ENCODE measurements at places on chromosomes 1 and 21.

- DNase-seq, result no peak
Observed at GRCh38 chr21:26560612-26561011, 12.5 kb downstream of the CYYR1 start.

DNA sequence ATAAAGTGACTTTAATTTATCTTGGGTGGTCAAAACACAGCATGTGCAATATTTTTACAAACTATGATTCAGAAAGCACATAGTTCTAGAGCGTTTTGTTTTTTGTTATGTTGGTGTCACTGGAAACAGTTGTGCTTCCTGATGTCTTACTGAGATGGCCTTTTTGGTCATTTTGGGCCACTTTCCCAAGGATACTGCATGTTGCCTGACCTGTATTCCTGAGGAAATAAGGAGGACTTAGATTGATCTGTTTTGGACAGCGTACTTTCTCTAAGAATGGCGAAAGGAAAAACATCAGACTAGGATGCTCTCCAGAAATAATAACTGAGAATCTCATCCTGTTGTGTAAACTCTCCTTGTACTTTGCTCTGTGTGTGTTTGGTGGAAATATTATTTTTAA is 451.2 kb downstream of the USP25 start:
- DNase-seq, result no peak

DNA sequence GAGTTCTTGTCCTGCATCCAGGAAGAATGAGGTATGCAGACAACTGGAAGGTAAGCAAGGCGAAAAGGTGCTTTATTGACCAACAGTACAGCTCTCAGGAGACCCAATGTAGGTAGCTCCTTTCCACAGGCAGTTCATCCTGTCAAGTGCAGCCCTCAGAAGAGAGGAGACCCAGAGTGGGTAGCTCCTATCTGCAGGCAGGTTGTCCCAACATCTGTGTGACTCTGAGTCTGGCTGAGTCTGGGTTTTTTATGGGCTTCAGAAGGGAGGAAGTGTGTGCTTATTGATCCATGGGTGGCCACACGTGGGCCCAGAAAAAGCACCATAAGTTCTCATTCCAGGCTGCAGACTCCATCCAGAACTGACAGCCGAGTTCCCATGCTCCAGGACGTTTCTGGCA is 34.0 kb downstream of the ZNF691 start:
- no peak for DNase-seq

GRCh38 chr1:192801451-192801850 is 7.4 kb upstream of the RGS2 start:
- no peak for DNase-seq

DNA sequence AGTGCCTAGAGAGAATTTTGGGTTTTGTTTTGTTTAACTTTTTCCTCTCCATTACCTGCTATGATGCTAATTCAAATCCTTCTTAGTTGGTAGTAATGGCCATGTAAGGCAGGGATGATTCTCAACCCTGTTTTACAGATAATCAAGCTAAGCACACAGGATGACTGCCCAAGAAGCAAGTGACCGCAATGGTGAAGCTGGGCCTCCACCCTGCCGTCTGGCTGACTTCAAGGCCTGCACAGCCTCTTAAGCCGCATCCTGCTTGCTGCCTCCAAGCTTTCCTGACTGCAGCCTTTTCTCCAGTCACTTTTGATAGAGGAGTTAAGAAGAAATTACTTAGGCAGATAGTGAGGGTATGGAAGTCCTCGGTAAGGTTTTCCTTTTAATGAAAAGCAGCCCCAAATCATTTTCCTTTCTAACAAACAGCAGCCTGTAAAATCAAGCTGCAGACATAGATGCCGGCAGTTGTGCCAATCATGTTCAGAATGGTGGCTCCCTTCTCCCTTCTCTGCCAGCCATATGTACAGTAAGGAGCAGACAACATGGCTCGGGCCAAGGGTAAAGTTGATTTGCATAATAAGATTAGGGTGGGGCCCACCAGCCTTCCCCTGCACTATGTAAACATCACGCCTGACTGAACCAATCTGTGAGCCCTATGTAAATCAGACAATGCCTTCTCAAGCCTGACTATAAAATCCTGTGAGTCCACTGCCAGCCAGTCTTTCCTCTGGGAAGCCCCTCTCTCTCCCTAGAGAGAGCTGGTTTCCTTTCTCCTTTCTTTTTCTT is 8.8 kb upstream of the CTBS start:
- peak; percentile 91 for DNase-seq

- no peak for DNase-seq
Observed at GRCh38 chr1:226337276-226337875, 28.4 kb upstream of the LIN9 start.

DNA sequence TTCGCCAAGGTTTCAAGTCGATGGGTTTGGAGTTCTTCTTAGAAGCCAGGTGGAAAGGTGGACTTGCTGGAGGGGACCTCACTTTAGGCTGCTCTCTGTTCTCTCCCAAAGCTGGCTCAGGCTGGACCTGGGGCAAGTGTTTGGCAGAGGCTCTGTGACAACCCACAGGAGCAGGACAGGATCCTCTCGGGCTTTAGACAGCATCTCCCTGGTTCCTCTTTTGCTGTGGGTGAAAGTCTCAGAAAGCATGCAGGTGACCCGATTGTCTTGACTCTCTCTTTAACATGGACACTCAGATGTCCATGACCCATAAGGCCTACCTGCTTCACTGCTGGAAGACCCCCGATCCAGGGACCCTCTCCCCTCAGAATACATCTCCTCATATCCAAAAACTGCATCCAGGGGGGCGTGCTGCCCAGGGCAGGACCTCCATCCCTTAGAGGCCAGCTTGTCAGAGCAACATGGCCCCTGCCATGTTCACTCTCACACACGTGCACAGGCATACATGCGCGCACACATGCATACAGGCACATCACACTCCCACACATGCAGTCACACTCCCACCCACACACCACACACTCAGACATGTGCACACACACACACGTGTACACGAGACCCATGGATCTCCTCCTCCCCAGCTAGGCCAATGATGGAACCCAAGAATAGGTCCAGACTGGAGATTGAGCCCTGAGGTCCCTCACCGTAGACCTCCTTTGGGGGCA is 21.3 kb downstream of the MRPL37 start:
- DNase-seq, result no peak

GRCh38 chr1:198408716-198409115 is 131.8 kb downstream of the ATP6V1G3 start:
- DNase-seq, result no peak

DNA sequence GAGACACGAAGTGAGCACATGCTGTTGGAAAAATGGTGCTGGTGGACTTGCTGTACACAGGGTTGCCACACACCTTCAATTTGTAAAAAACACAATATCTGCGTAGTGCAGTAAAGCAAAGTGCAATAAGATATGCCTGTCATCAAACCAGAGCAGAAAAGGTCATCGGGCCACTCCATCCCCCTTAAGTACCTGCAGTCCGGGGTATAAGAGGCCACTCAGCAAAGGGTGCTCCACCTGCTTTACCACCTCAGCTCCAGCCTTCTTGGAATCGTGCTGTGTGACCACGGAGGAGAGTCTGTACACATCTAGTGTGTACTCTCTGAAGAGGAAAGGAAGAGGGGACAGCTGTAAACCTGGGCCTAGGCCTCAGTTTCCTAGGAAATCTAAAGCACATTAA is 10.9 kb downstream of the YARS1 start:
- no peak for DNase-seq

GRCh38 chr1:152107031-152107983 is 7.9 kb downstream of the TCHH start:
- no peak for DNase-seq

- DNase-seq, result no peak
Observed at GRCh38 chr21:36603221-36603620, 95.7 kb upstream of the SIM2 start.

- DNase-seq, result no peak
Observed at GRCh38 chr1:213457733-213458132, 406.7 kb downstream of the RPS6KC1 start.

DNA sequence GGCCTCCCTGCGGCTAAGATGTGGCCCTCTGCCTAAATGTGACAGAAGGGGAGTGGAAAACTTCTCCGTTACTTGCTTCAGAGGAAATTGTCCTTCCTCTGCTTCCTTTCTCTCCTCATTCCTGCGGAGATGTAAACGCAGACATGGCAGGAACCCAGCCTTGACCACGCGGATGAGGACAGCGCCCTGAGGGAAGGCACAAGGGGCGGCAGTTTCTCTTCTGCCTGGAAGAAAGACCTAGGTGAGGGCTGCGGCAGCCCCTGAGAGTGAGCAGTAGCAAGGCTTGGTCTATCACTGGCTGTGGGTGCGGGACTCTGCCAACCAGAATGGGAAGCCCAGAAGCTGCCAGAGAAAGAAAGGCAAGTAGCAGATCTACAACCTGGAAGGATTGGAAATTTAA is 14.0 kb upstream of the CTPS1 start:
- no peak for DNase-seq

- DNase-seq, result no peak
Observed at GRCh38 chr1:94438692-94439276, 20.6 kb downstream of the ABCD3 start.

All from NCI-H446 (cell line).